ENCODE measurements at places on chromosomes 5 and 9. TPM values are rescaled to one million over a fixed set of nuclear protein-coding genes. Genes with fewer than 3 reads are reported as not detected.
A peak's percentile ranks its signal among the peaks of the same experiment; 100 is the strongest.

- no peak for DNase-seq
Measured at GRCh38 chr5:61964201-61964600, 341.8 kb upstream of the KIF2A start.

- no peak for DNase-seq
Measured at GRCh38 chr5:11449217-11449616, 455.0 kb downstream of the CTNND2 start.

GAS1 gene
- total RNA-seq = 142 TPM

DNA sequence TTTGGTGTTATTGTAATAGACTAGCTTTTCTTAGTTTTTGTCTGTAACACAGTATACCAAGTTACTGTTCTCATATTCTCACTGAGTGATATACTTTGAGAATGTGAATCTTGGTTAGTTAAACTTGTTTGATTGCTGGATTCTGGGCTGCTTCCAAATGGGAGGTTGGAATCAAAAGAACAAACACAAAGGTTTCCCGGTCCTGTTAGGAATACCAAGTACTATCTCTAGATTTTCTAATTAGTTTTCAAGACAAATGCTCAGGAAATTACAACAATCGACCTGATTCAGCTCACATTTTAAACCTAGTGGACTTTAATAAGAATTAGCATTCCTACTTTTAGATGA, 244.3 kb downstream of the CSNK1G3 start:
- DNase-seq = peak; percentile 5

DNA sequence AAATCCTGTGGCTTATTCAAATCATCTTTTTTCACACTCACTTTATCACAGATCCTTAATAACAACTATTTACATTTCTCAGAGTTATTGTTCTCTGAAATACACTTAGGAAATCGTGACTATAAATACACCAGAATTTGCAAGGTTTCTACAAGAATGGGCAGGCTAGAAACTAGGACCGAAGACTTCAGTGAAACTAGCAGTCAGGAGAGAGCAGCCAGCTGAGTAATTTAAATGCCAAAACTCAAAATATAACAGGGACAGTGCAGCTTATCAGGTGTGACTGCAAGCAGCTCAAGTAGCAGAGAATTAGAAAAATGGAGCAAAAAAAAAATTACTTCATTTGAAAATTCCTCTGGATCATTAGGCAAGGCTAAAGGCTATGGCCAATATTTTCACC, 719.3 kb upstream of the ZNF608 start:
- DNase-seq = no peak

DNA sequence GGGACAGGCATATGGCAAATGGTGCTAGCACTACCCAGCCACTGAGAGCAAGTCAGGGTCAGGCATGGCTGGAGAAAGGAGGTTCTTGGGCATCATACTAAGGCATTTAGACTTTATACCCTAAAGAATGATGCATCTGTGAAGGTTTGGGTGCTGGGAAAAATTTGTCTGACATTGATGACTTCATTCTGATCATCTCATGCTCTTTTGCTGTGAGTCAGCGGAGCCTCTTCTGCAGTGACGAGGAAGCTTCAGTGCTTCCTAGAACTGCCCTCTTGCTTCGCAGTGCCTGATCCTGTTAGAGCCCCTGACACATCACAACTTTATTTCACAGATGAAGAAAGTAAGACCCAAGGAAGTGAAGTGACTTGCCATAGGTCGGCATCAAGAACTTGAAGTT, 266.6 kb upstream of the GAS1 start:
- DNase-seq = no peak

OSMR gene
- 14.7 TPM for total RNA-seq

DNA sequence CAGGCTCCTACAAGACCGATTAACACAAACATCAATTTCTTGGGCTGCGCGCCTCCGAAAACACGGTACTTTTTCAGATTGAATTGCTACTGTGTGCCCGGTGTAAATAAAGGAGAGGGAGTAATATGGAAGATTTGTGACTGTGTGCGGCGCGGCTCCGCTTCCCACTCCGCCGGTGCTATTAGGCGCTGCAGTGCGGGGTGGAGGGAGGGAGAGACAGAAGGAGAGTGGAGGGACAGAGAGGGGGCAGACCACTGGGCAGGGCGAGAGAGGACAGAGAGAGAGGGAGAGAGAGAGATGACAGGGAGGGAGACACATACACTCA, 24.7 kb upstream of the RNU6ATAC start:
- DNase-seq = peak; percentile 52

CDH6 gene
- 17.4 TPM for total RNA-seq

DNA sequence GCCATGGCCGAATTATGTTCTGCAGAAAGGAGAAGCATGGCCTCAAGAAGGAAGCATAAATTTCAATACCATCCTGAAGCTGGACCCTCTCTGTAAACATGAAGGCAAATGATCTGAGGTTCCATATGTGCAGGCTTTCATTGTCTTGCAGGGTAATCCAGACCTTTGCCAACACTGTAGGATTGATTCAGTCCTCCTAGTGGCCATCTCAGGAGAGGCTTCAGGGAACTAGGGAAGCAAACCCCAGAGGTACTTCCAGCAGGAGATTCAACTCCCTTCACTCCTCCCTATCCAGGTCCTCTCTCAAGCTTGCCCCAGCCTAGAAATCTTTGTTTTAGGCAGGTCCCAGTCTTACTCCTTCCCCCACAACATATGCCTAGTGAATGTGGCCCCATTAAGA, 99.3 kb upstream of the HCN1 start:
- DNase-seq = no peak

DNA sequence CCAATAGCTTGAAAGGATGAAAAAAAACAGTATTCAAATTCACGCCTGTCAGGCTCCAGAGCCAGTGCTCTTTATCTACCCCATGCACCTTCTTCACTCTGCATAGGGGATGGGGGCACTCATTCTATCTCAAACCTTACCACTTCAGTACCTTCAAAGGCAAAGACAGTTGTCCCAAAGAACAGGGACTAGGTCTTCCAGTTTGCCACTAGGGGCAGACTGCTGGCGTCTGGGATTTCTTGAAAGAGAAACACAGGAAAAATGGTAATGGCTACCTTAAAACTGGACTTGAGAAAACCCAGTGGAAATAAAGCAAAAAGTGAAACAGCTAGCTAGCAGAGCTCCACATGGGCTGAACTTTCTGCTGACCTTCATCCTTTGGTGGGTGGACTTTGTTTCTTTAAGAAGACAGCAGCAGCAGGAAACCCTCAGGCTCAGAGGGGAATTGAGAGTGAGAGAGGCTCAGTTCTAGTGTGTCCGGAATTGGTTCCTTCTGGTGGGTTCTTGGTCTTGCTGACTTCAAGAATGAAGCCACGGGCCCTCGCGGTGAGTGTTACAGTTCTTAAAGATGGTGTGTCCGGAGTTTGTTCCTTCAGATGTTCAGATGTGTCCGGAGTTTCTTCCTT, 41.0 kb upstream of the SLC36A1 start:
- DNase-seq = no peak

DNA sequence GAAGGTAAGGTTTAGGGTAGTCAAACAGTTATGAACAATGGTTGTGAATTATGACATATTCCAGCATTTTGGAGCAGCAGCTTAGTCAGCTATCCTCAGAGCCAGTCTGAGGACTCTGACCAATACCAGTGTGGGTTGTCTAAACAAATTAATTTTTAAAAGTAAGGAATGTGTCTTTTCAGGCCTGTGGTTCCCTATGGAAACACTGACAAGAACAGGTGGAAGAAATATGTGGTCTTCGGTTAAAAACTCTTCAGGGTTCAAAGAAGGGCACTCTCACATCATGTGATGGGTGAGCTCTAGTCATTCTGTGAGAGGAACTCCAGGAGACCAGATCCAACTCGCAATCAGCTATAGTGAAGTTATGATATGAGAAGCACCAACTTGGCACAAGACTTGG, 33.5 kb upstream of the ALDOB start:
- DNase-seq = no peak

SLC23A1 gene
- not detected for total RNA-seq
